Fibroblast of skin of scalp (primary cell): ENCODE measurements at places on chromosomes 13 and 19.

DNA sequence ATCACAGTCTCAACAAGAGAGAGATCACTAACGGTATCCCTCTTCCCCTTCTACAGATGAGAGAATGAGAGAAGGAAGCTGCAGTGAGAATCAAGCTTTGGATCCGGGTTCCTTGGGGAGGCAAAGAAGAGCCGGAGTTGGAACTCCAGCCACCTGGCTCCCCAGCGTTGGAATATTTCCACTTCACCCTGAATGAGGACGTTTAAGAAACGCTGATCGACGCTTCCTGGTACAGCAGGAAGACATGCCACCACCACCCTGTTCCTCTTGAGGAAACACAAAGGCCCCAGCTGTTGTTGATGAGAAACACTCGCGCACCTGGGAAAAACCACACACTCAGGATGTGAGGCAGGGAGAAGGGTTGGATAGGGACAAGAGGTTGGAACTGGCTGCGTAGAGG, 11.3 kb upstream of the CACNG8 start:
- no peak for DNase-seq

- no peak for DNase-seq
Measured at GRCh38 chr13:35191883-35192282, 249.8 kb downstream of the NBEA start.

DNA sequence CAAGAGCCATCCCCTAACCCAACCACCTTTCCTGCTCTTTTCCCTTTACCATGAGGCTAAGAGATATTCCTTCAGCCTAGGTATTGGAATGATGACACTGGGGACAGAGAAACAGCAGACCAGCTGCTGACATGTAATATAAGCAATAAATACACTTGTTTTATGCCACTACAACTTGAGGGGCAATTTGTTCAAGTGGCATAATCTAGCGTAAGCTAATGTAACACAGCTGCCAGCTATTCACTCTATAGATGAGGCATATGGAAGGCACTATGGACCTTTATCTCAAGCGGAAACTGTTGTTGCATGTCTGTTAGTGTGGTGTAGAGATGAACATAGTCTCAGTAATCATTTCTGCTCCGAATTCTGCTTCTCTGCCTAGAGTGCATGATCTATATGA, 111.1 kb downstream of the STARD13 start:
- DNase-seq = no peak

DNA sequence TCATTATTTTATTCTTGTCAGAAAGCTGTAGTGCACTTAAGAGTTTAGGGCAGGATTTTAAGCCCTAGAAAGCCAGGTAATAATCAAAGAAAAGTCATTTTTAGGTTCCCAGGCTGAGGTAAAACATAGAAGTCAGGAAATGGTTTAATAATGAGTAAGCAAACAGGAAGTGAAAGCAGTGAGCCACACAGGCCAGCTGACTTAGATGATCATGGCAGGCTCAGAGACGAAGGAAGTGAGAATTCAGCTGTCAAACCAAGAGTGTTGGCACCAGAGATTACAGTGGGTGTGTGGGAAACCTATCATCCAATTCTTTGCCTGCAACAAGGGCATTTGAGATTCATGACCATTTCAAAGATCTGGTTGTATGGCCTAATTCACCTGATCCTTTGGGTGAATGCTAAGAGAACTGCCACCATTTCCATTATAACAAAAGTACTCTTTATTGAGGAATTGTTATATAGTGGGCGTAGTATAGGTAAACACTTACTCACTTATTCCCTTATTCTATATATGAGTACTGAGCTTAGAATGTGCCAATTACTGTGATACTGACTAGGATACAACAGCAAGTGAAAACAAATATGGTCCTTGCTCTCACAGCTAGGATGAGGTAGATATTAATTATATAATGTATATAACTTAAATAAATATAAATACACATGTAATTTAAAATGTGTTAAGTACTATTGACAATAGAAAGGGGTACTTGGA, 103.7 kb upstream of the EDNRB start:
- peak; percentile 23 for DNase-seq

DNA sequence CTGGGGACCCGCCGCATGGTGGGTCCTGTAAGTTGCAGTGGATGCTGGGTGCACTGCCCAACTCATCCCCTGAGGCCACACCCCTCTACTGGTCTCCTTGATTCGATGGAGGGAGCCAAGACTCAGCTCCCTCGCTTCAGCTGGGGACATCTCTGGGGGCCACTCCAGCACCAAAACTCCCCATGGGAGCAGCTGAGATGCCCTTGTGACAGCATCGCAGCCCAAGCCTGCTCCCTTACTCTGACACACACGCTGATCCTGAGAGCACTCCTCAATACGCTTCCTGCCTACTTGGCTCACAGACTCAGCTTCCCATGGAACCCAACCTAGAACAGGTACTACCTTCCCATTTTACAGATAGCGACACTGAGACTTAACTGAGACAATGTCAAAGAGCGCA, 56.2 kb downstream of the PEPD start:
- no peak for DNase-seq

- DNase-seq = no peak
Measured at GRCh38 chr19:35978832-35979365, 16.1 kb upstream of the SDHAF1 start.

DNA sequence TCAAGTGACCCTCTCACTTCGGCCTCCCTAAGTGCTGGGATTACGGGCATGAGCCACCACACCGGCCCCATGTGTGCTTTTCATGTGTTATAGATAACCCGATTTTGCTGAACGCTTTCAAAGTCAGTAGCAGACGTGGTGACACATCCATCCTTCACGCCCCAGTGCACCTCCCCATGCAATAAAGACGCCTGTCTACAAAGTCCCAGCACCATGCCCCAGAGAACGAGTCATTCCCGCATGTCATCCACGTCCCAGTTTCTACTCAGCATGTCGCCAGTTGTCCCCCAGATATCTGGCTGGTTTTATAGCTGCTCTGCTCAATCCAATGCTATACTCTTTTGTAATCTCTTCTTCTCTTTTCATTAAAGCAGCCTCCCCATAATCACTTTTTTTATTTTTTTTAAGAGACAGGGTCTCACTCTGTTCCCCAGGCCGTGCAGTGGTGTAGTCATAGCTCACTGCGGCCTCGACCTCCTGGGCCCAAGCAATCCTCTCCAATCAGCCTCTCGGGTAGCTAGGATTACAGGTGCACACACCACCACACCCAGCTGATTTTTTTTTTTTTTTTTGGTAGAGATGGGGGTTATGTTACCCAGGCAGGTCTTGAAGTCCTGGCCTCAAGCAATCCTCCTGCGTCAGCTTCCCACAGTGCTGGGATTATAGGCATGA, 42.5 kb downstream of the DNM2 start:
- DNase-seq = peak; percentile 46

DNA sequence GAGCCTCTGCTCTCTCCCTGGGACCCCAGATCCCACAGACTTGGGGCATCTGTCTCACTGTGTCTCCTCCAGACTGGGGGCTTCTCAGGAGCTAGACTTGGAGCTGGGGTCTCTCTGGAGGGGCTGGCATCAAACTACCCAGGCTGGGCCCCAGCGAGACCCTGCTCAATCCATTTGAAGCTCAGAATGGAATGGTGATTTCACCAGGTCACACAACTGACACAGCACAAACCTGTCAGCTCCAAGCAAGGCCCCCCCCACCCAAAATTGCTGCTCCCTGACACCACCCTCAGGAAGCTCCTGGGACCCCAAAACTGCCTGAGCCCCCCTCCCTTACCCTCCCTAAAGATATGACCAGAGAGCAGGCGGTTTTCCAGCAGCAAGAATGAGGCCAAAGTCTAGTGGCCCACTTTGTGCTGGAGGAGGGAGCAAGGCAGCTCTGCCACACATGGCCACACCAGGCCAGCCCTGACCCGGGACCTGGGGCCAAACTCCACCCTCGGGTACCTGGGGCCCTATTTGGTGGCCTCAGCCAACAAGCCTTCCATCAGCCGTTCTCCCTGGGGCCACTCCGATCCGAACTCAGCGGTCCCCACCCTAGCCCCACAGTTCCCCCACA, 2.4 kb downstream of the NR2F6 start:
- no peak for DNase-seq

- DNase-seq = peak; percentile 51
Measured at GRCh38 chr19:56476651-56477428, at the start of gene ZNF667. Gene ZNF667, minus strand, starts transcription at chr19:56477345. Its CDS starts 14,975 bp downstream, at chr19:56462370.

DNA sequence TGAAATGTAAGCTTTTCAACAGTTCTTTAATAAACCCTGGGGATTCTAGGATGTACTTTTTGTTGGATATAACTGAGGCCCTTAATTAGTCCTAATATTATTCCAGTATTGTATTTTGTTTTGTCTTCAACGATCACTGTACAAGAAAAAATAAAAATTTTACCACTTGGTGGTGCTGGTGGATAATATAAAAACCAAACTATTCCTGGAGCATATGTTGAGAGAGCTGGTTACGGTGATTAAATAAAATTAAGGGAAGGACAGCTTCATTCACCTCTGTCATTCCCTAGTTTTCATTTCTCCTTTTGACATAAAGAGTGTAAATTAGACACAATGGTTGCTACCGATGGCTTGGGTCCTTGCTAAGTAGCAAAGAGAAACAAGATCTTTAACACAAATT, 598.6 kb upstream of the PCDH20 start:
- DNase-seq = peak; percentile 3

DNA sequence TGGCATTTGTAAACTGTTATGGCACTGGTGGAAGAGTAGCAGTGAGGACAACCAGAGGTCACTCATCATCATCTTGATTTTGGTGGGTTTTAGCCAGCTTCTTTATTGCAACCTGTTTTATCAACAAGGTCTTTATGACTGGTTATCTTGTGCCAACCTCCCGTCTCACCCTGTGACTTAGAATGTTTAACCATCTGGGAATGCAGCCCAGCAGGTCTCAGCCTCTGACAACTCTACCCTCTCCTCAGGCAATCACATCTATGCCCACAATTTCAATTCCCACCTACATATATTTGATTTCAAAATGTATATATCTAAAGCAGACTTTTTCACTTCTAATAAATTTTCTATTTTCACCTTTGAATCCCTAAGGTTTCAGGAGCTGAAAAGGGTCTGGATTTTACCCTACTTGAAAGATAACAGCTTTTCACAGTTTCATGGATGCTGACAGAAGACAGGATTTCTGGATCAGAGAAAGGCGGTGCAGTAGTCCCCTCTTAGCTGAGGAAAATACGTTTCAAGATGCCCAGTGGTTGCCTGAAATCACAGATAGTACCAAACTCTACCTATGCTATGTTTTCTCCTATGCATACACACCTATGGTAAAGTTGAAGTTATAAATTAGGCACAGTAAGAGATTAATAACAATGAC, 1171.8 kb downstream of the DIAPH3 start:
- no peak for DNase-seq

- DNase-seq = peak; percentile 94
Measured at GRCh38 chr19:52095172-52096014, at the start of gene ZNF841. Gene ZNF841, minus strand, starts transcription at chr19:52095765. Its CDS starts 10,964 bp downstream, at chr19:52084801.

DNA sequence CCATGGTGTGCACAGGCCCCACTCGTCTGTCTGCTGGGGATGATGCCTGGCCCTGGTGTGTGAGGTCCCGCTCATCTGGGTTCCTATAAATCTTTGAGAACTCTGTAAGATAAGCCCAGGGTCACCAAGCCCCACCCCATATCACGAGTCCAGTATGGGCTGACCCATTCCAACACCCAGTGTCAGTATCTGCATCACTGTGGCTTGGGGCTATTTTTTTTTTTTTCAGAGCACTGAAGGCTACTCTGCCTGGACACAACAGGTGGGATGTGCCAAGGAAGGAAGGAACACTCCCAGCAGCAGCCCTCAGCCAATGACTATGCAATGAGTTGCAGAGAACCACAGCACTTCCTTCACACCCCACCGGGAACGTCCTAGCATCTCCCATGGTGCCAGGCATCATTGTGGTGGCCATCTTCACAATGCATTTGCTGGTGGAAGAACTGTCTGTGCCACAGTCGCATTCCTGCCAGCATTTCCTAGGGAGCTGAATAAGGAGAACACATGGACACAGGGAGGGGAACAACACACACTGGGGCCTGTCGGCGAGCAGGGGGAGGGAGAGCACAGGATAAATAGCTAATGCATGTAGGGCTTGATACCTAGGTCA, 83.1 kb upstream of the TSHZ3 start:
- no peak for DNase-seq

- DNase-seq = no peak
Measured at GRCh38 chr19:570937-571565, 1.3 kb upstream of the BSG start.

- DNase-seq = no peak
Measured at GRCh38 chr13:93843082-93843481, 616.5 kb downstream of the GPC6 start.

DNA sequence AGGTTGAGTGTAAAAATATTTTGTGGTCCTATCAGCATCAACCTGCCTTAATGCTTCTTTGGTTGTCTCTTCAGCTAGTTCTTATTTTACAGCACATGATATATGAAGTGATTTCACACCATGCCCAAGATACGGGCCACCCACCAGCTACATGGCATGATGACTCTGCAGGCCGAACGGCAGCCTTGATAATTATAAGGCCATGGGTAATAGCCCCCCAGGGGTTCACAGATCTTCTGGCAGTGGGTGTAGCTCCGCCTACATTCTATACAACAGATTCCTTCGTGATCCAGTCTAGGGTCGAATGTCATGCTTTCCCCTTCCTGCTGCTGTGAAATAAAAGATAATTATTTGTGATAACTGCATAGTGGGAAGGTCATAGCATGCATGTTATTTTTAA, 36.1 kb downstream of the CNMD start:
- DNase-seq = no peak

DNA sequence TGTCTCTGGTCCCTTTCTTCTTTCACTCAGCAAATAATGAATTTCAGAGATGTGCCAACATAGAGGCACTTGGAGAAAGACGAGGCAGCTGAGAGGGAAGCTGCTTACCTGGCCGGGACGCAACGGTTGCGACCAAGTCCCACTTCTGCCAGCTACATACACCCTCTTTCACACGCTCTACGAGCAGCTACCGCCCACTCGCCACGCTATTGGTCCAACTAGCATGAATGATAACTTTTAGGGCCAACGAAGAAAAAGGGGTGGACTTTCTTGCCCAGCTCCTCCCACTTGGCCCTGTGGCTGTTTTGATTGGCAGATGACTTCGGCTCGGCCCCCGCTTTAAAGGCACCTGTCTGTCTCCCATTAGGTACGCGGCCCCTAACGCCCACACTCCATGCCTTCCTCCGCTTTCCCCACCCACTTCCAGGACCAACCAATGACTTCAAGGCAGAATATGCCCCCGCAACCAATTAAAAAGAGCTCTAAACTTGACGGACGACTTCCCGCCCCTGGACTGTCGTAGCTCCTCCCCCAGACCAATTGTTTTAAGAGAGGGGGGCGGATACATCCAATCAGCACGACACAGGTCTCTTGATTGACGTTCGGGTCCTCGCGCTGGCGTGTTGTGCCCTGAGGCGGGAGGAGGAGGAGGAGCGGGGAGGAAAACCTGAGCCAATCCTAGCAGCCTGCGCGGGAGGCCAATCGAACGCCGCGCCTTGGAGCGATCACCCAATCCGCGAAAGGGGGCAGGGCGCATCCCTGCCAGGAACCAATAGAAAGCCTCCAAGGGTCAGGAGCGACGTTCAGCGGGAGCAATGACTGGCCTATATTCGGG, 481 bp upstream of the CNOT3 start:
- DNase-seq = peak; percentile 100

DNA sequence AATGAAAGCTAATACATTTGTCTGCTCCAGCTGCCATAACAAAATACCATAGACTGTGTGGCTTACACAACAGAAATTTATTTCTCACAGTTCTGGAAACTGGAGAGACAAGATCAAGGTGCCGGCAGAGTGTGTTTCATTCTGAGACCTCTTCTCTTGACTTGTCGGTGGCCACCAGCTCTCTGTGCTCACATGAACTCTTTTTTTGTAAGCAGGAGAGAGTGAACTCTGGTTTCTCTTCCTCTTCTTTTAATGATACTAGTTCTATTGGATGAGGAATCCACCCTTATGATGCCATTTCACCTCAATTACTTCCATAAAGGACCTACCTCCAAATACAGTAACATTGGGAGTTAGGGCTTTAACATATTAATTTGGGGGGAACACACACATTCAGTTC, 11.7 kb downstream of the KCTD12 start:
- no peak for DNase-seq
